ENCODE measurements at places on chromosomes 5 and 9. TPM values are rescaled to one million over a fixed set of nuclear protein-coding genes. Genes with fewer than 3 reads are reported as not detected.

The ZNF354B gene
- total RNA-seq, result 3.8 TPM

The CSF1R gene
- 0.35 TPM for total RNA-seq

The GNA14 gene
- not detected for total RNA-seq

The ENHO gene
- total RNA-seq, result 1.9 TPM
